ENCODE measurements at places on chromosomes 13 and 19.

GRCh38 chr19:8456064-8456463, 11.3 kb downstream of the HNRNPM start:
- DNase-seq, result no peak

GRCh38 chr13:23889615-23890607, 711 bp upstream of the MIPEP start:
- no peak for DNase-seq

DNA sequence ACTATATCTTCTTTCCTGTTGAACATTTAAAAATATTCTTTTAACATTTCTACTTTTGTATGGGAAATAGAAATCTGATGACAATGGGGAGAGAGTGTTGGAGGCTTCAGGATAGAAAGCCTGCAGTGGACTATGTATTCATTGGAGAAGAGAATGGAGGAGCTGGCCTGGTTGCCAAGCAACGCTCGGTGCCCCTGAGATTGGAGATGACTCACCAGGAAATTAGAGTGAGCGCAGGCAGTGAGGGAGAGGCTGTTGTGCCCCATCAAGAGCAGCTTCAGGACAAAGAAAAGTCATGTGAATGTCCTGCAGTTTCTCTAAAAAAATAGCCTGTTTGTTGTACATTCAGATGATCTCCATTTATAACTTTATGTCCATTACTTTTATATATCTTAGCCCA, 48.7 kb upstream of the ZNF835 start:
- DNase-seq, result no peak

- DNase-seq, result no peak
Observed at GRCh38 chr13:99892196-99892613, 79.4 kb downstream of the ZIC5 start.

DNA sequence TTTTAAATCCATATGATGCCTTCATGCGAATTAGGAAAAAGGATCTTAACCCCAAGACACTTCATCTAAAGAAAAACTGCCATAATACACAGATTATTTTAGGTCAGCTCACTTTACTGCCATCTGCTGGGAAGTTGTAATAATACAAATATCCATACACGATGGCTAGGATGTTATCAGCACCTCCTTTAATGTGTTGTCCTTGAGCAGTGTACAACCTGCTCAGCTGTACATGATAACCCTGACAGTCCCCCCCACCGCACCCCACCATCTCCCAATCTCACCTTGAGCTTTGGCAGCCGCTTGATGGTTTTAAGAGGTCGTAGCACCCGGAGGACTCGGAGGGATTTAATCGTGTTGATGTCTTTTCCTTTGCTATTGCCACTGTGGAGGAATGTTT, 112.2 kb downstream of the IER2 start:
- DNase-seq, result peak; percentile 74

GRCh38 chr19:17390665-17391370, 3.2 kb downstream of the CCDC194 start:
- peak; percentile 81 for DNase-seq

DNA sequence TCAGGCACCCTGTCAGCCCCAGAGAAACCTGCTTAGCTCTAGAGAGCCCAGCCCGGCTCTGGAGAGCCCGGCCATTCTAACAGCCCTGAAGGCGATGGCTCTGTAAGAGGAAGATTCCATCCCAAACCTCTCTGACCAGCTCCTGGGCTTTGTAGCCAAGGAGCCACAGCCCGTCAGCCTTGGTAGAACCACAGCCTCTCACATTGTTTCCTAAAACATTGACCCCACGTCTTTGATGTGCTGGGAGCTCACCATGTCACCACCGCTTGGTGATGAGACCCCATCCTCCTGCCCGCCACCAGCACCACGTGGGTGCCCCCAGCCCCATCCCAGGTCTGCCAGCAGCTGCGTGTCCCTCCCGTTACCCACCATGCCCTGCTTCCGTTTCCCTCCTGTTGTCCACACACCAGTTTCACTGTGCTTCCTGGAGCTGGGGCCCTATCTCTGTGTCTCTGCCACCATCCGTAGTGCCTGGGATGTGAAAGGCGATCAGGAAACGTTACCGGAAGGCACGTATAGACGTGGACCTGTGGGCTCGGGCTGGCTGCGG, 94.2 kb upstream of the MCF2L start:
- DNase-seq, result no peak

DNA sequence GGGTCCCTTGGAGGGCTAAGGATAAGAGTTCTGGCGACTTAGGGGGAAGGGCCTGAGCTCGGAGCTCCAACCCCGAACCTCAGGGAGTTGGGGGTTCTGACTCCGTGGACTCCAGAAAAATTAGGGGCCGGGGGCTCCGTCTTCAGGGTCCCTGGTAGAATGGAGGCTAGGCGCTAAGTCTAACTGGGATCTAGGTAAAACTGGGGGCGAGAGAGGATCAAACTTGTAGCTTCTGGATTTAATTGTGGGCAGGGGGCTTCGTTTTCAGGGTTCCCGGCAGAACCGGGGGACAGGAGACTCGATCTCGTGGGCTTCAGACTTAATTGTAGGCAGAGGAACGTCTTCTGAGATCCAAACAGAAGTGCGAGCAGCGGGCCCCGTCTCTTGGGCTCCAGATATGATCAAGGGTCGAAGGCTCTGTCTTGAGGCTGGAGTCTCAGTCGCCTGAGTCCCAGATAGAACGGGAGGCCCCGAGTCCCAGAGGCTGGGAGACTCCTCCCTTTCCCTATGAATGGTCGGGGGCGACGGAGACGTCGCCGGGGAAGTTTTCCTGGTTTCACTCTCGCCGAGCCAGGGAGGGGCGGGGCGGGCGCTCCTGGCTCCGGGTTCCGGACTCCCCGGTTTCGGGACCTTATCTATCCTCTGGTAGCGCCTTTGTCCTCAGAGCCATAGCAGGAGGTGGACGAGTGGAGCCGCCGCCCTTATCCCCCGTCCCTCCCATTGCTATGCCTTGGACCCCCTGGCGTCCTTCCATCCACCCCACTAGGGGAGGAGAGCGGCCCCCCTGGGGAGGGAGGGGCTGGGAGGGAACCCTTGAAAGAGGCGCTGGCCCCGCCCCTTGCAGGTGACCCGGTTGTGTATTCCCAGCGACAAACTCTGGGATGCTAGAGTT, 1.3 kb downstream of the NECTIN2 start:
- DNase-seq, result no peak

- no peak for DNase-seq
Observed at GRCh38 chr13:77305266-77305665, 21.6 kb downstream of the MYCBP2 start.

- DNase-seq, result no peak
Observed at GRCh38 chr19:47615714-47616113, 6.8 kb downstream of the BICRA start.

Data from CD4-positive, alpha-beta T cell treated with Interleukin-2 at 100 ng/mL for 4 hours (primary cell).